Esophagus squamous epithelium (tissue), 5 donors: ENCODE measurements at places on chromosomes 16 and 17.

DNA sequence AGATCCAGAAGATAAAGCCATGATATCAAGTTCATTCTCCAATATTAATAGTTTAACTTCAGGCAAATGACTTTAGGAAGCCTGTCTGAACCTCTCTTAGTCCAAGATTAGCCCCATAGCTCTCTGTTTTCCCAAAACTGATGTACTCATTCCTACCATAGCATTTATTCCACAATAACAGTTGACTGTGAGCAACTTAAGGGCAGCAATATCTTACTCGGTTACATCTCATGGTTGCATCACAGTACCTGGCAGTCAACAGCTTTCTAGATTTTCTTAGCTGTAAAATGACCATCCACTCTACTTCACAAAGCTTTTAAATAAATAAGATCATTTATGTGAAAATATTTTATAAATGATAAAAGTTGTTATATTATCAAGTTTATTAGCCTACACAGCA, 58.2 kb upstream of the STAC2 start:
- DNase-seq: no peak

- DNase-seq: no peak
Measured at GRCh38 chr17:73592501-73592961, 51.7 kb downstream of the SDK2 start.

- no peak for DNase-seq
Measured at GRCh38 chr16:62036101-62036801, at the start of gene CDH8. CDH8 (minus strand) TSS chr16:62036438; CDS start chr16:62021403, 15,035 bp downstream.

GRCh38 chr16:56266641-56267607, 75.6 kb downstream of the GNAO1 start:
- no peak for DNase-seq

DNA sequence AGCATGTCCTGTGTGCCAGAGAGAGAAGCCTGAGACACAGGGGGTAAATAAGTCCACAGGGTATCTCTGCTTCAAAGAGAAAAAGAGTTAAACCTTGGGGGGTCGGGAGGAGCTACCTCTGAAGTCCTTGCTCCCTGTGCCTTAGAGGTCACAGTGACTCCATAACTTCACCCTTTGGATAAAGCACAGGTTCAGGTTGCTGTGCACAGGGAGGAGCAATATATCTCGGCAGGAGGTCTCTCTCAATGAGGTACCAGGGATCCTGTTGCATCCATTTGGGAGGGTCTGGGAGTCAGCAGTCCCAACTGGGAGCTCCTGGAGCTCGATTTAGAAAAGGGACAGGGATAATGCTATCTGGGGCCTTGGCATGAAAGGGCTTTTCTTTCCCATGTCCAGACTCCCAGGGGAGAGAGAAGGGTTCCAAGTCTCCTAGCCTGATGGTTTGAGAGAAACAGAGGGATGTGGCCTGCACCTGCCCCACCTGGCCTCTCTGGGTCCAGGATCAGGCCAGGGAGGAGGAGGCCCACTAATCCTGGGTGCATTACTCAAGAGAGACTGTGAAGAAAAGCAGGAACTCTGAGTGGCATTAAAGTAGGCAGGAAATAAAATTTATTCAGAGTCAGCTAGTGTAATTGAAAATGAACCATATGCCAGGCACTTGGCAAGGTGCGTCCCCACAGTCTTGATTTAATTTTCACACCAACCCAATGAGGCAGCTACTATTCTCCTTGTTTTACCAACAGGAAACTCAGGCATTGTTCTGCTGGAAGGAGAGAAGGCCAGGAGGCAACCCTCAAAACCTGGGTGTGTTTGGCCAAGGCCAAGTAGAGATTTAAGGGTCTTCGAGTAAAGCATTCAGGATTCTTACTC, 40.7 kb downstream of the CUEDC1 start:
- DNase-seq: no peak

- DNase-seq: no peak
Measured at GRCh38 chr16:85002608-85003007, 8.7 kb downstream of the ZDHHC7 start.

DNA sequence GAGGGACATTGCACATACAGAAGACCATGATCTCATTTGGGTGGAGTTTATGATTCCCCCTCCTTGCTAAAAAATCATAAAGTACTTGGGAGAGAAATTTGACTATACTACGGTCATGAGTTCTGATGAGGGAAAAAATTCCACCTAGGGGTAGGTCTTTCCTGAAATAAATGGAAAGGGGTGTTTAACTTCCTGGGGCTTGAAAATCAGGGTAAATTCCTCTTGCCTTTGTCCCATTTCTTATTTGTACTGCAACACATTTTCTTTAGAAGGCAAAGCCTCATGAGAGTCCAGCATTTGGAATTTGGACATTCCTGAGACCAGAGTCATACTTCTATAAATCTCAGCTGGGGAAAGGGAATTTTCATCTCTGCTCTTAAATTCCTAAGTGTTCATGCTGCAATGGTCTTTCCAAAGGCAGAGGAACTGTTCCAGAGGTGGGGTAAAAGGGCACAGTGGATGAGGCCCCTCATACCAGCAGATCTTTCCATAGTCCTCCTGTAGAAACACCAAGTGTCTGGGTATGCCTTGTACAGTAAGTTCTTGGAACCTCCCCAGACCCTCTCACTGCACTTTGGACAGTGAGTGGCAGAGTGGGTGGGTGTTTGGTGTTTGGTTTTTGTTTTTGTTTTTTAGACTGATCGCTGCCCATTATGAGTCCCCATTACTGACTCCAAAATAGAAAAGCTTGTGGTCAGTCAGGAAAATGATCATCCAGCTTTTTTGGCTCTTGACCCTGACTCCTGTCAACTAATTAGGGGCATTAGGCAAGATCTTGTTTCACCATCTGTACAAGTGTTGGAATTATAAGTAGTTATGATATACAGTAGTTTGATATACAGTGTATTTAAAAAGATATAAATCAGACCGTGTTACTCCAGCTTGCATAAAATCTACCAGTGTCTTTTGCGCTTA, 6.0 kb downstream of the LYRM1 start:
- no peak for DNase-seq

DNA sequence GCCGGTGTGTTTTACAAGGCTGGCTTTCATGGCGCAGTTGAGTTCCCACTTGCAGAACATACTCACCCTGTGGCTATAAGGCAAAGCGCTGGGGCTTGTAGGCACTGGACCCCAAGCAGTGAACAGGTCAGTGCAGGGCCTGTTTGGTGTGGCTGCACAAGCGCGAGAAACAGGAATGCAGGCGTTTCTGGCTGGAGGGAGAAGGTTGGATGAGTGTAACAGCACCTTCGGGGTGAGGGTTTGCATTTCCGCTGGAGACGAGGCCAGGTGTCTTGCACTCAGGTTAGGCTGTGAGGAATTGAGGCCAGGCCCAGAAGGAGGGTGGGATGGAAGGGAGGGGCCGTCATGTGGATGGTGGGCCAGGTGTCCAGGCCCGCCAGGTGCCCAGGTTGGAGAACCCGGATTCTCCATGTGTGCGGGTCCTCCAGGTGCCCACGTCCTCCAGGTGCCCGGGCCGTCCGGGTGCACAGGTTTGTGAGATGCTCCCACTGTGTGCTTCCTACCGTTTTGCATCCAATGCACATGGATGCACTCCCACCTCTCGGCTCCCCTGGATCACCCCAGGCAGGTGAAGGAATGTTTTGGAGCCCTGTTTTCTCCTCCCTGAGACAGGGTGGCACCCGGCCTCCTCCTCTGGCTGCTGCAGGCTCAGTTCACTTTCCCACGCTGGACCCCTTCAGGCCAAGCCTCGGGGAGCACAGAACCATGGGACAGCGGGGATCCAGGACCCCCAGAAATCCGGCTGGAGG, 46.0 kb downstream of the SLC7A5 start:
- DNase-seq: no peak

DNA sequence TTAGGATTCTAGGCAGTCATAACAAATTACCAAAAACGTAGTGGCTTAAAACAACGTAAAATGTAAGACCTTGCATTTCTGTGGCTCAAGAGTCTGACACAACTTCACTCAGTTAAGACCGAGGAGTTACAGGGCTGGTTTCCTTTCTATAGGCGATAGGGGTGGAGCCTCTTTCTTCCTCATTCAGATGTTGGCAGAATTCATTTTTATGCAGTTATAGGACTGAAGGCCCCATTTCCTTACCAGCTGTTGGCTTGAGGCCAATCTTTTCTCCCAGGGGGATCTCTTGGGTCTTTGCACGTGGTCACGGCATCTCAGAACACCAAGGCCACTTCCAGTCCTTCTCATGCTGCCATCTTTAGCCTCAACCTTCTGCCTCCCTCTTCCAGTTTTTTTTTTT, 145.2 kb downstream of the KCNJ2 start:
- DNase-seq: no peak

DNA sequence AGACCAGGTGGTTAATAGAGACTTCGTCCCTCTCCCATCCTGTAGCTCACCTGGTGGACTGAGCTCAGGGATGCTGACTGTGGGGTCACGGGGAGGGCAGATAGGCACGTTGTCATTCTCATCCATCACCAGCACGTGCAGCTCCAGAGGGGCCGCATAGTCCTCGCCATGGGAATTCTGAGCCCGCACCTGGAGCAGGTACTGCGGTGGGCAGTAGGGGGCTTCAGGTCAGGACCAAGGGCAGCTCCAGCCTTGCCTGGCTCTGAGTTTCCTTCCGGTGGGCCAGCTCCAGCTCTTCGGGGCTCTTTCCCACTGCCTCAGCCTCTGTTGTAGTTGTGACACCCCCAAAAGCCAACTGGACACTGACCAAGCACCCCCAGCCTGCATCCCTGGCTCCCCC, 5.6 kb downstream of the CDH16 start:
- DNase-seq: no peak

GRCh38 chr17:22268214-22268911, 576.0 kb downstream of the KCNJ18 start:
- DNase-seq: no peak

DNA sequence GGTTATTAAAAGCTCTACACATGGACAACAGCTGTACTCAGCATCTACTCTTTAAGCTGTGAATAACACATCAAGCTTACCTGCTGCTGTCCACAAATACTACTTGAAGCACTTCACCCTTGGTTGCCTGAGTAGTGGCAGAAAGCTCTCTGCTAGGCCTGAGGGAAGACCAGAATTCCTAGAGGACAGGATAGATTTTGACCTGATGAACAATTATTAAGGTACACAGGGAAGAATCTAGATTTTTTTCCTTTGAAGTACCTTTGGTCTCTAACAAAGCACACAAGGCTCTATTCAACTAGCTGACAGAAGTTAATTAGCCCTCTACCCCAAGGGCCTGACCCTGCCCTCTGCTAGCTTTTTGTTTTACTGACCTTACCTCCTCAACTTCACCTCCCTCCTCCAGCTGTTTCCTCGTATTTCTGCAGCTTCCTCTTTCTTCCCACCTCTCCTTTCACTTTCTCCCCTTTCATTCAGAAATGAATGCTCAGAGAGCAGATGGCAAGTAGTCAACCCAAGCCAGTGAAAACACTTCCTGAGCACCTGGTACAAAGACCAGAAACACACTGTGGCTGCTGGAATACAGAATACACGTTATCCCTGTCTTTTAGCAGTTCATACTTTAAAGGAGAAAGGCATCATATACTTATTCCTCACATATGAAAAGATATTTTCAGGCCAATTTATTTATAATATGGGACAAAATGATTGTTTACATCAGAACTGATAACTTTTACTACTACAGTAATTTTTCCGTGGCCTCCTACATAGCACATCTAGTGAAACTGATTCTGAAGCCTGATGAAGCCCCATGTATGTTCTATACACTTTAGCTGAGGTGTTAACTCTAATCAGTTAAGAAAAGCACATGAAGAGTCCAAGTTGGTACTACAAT, 5.7 kb upstream of the VEZF1 start:
- DNase-seq: no peak

DNA sequence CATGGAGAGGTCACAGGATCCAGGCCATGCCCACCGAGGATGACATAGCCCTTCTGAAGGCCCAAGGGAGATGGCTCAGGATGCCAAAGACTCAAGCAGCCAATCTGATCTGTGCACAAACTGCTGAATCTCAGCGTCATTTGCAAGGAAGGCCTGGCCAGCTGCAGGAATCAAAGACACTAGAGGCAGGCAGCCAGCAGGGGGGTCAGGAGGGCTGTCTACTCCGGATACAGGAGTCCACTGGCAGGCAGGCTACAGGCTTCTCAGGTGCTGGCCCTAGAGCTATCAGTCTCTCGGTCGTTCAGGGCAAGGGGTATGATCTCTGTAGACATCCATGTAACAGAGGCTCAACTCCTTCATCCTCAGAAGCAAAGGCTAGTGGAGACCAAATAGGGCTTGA, 1735.3 kb downstream of the TP53TG3F start:
- DNase-seq: no peak

GRCh38 chr17:71229070-71229469, 891.8 kb upstream of the SOX9 start:
- DNase-seq: no peak

DNA sequence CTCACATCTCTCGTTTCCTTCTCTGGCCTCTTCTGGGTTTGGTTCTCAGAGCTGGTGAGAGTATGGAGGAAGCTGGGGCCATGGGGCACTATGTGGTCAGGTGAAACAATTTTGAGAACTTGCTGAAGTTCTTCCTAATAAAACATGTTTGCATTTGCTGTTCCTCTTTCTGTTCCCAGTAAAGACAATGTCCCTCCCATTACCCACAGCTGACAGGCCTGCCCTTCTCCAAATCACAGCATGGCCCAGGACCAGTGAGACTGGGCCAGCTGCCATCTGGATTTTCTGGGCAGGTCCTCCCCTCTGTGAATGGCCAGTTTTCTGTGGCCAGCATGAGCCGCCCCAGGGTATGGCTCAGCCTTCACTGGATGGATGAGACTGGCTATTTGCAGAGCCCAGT, at the start of gene CD300H:
Gene CD300H (minus strand): TSS at position 113 of the 400 bp plus-strand sequence.
- DNase-seq: no peak

DNA sequence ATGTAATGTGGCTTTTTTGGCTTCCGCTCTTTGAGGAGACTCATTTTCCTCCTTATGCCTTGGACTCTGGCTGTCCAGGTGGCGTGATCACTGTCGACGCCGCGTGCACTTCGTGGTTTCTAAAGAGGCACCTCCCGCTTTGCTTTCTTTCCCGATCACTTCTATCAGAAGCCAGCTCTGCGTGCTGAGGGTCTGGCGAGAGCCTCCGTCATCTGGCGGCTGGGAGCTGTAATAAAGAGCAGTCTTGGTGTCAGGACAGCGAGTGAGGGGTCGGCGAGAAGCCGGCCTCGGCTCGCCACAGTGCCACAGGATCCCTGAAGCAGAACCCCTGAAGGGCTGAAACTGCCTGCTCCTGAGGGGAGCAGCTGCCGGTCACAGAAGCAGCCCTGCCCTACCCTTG, 7.4 kb downstream of the ZNF750 start:
- no peak for DNase-seq

DNA sequence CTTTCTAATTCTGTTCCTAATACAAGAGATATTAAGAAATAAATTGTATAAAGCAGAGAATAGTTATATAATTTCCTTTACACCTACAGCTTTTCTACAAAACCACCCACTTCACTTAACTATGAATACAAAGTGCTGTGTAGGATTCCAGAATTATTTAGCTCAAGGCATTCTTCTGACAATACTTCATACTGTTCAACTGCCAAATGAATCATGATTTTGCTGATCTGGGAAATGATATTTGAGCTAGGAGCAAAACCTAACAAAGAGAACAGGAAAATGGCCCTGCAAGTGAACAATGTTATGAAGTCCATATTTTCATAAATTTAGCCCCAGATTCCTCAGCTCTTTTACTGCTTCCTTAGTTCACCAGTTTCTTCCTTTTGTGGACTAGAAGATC, 12.9 kb downstream of the BBS2 start:
- DNase-seq: no peak
